ENCODE measurements at places on chromosomes 5 and 9. TPM values are rescaled to one million over a fixed set of nuclear protein-coding genes. Genes with fewer than 3 reads are reported as not detected.

Gene FOXD4L6
- not detected for total RNA-seq

Gene KCNV2
- total RNA-seq, result not detected

Gene PLAA
- 29.0 TPM for total RNA-seq

Gene FPGS
- total RNA-seq, result 52.6 TPM

Gene PHYHD1
- total RNA-seq, result 0.23 TPM

Gene AJM1
- 4.6 TPM for total RNA-seq

Gene STK32A
- 0.28 TPM for total RNA-seq

Gene BTNL9
- total RNA-seq, result 1.2 TPM

Gene RASGEF1C
- 0.23 TPM for total RNA-seq

Gene SREK1IP1
- 8.4 TPM for total RNA-seq

Gene CORO2A
- total RNA-seq, result 1.1 TPM

Gene CERCAM
- 36.9 TPM for total RNA-seq

Gene CYFIP2
- 20.0 TPM for total RNA-seq

Gene CCL27
- not detected for total RNA-seq

Gene NIM1K
- total RNA-seq, result 0.50 TPM

Gene DCAF10
- total RNA-seq, result 11.7 TPM

Gene OR1J4
- not detected for total RNA-seq

Gene VCAN
- 11.0 TPM for total RNA-seq

Gene TCF7
- 11.3 TPM for total RNA-seq

Gene LMBRD2
- 1.6 TPM for total RNA-seq

Gene PLAC8L1
- total RNA-seq, result not detected

Gene BARHL1
- not detected for total RNA-seq

Gene TTC23L
- not detected for total RNA-seq

Gene PAEP
- 0.45 TPM for total RNA-seq

Gene PIP5K1B
- total RNA-seq, result not detected

Gene COL15A1
- total RNA-seq, result 0.55 TPM

Gene ORM2
- total RNA-seq, result not detected

Gene SOX30
- total RNA-seq, result not detected

Gene MUSK
- total RNA-seq, result not detected

Gene GPX3
- 17.4 TPM for total RNA-seq

Gene PAM
- 22.8 TPM for total RNA-seq

Gene FAM114A2
- 13.9 TPM for total RNA-seq

Gene LCP2
- not detected for total RNA-seq

Gene CYLC2
- not detected for total RNA-seq

Gene SPEF2
- total RNA-seq, result 1.7 TPM

Gene GABRA1
- not detected for total RNA-seq

Gene CDH9
- not detected for total RNA-seq

Gene PCDHB16
- 0.05 TPM for total RNA-seq

Gene F12
- 25.7 TPM for total RNA-seq

Gene NR2F1
- 4.8 TPM for total RNA-seq

Gene ZNF462
- 3.8 TPM for total RNA-seq

Gene ISL1
- total RNA-seq, result not detected

Gene CDH10
- total RNA-seq, result 0.15 TPM

Gene PPIC
- total RNA-seq, result 17.9 TPM

Gene F2RL1
- 265 TPM for total RNA-seq

Gene CXCL14
- total RNA-seq, result 0.24 TPM

Gene NTNG2
- 3.1 TPM for total RNA-seq

Gene EQTN
- total RNA-seq, result 0.22 TPM

Gene SELENOP
- total RNA-seq, result not detected

Gene PCDHGB3
- 0.18 TPM for total RNA-seq

Gene AFAP1L1
- total RNA-seq, result 13.1 TPM

Gene N4BP3
- 1.1 TPM for total RNA-seq

Data from A549 treated with Mapracorat at 1 μM for 4 hours (cell line).